ENCODE measurements at places on chromosomes 2 and 18.

GRCh38 chr2:39703181-39703872, 37.6 kb downstream of the TMEM178A start:
- DNase-seq: no peak

GRCh38 chr2:23286031-23286757, 98.8 kb upstream of the KLHL29 start:
- DNase-seq: no peak

- DNase-seq: no peak
These were observed 58.9 kb upstream of the THUMPD2 start for GRCh38 chr2:39837856-39838453.

- DNase-seq: no peak
These were observed 145.4 kb upstream of the ZNF516 start for GRCh38 chr18:76640438-76640837.

GRCh38 chr18:67300498-67300897, 216.0 kb downstream of the DSEL start:
- DNase-seq: no peak

GRCh38 chr2:158443606-158444005, 12.9 kb downstream of the CCDC148 start:
- DNase-seq: no peak

DNA sequence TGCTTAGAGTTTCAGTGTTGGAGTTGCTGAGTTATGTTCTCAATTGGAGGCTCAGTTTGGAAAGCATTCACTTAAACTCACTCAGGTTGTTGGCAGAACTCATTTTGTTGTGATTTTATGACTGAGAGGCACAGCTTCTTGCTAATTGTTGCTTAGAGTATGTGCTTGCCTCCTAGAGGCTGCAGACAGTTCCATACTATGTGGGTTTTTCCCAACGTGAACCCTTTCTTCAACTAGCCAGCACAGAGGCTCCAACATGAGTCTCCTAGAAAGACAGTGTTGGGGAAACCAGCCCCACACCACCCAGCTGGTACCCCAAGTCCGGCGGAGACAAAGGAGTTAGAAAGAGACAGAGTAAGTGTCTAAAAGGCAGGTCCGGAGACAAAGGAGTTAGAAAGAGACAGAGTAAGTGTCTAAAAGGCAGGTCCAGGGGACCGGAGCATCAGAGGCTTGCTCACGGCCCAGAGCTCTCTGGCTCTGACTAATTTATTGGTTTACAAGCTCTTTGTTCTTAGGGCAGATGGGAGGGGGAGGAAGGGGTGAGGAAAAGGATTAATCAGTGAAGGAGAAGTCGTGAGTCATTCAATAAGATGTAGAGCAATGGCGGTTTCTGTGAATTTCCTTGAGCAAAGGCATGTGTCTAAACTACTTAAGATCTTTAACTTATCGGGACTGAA, 999.7 kb upstream of the LRRTM1 start:
- no peak for DNase-seq

DNA sequence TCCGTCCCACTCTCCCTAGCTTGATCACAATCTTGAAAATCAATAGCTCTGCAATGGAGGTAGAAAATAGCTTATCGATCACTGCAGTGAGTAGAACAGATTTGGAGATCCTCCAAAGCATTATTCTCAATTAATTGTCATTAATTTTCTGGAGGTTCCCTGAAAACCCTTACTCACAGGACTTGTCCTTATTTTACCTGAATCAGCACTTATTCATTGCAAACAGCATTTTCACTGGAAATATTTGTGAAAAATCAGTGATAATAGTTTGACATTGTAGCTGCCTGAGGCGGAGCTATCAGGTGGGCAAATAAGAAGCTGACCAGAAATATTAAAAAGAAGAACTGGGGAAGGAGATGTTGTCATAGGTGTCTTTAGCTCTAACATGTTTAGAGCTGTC, 294.6 kb upstream of the ZSWIM2 start:
- DNase-seq: no peak

- no peak for DNase-seq
These were observed 31.2 kb upstream of the MYCN start for GRCh38 chr2:15909157-15909556.

DNA sequence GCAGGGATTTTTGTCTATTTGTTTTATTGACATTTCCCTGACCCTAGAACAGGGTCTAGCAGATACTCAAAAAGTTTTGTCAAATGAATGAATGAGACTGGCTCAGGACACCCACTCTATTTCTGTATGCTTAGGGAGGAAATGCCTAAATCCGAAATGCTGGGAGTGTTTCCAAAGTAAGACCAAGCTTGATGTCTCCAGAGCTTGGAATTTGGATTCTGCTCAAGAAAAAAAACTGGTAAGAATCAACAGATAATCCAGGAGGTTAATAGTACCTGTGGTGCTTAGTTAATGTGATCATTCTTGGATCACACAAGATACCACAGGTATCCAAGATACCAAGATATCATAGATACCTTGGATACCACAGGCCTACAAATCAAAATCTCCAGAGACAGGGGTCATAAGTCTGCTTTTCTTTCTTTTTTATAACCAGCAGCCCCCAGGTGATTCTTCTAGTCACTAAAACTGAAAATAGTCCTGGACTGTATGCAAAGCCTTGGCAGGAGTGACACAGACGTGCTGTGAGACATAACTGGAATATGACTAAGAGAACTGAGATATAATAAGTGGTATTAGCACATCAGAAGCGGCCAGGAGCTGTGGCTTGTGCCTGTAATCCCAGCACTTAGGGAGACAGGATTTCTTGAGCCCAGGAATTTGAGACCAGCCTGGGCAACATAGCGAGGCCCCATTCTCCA, 39.9 kb upstream of the SP3 start:
- DNase-seq: no peak

- no peak for DNase-seq
These were observed 2.1 kb upstream of the SPIRE1 start for GRCh38 chr18:12659904-12660605.

DNA sequence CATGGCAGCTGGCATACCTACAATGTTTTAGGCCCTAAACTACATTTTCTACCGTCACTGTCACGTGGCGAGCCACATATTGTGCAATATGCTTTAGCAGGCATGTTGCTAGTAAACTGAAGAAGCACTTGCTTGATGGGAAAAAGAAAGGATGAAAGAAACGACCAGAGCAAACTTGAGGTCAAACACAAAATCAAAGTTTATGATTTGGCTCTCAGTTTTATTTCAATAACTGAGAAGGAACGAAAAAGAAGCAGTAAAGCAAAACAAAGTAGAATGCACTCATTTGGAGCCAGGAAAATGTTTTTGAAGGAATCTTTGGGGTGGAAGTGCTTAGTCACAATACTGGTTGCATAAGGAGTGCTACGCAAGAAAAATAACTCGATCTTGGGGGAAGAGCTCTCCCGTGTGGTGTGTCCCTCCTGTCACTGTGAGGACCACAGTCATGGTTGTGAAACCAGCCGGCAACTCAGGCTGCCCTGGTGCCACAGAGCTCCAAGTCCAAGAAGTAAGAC, 349.8 kb downstream of the RBM43 start:
- DNase-seq: no peak

DNA sequence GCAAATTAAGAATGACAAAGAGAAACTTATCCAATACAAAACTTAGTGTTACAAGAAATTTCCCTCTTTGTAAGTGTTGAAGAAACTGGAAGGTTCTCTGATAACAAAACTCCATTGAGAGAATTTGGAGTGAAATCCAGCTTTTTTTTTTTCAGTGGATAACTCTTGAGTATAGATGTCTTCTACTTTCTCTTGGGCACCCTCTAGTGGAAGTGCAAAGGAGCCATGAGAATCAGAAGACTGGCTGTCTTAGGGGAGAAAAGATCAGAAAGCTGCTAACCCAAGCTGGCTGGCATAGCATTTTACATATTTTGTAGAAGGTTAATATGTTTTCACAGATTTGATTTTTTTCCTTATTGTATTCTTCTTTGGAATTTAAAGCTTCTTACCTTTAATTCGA, 138.8 kb upstream of the SATB2 start:
- DNase-seq: no peak

DNA sequence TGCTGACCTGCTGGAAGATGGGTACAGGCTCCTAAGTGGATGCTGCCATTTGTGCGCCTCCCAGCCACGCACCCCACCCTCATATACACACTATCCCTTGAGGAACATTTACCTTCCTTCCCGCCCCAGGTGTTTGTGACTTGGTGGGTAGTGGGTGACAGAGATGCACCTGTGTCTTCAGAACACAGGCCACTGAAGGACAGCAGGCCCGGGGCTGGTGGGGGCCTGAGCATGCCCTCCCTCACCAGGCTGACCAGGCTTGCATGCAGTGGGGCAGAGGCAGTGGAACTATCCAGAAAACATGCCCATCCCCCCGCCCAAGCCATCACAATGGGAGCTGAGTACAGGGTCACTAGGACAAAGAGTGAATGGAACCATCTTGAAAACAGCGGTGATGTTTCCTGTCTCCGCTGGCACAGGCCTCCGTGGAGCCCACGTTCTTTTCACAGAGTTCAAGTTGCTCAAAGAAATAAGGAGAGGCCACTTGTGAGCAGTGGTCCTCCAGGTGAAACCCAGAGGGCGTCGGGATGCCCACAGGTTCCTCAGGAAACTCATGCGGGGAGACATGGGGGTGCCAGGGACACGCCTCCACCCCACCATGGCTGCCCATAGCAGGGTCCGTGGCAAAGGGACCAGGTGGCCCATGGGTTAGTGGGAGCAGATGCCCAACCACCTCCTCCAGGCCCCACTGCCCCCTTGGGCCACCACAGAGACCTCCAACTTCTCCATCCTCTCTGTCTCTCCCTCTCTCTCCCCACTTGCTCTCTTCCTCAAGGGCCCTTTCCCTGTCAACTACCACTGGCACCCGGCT, 90.9 kb downstream of the MALT1 start:
- no peak for DNase-seq

DNA sequence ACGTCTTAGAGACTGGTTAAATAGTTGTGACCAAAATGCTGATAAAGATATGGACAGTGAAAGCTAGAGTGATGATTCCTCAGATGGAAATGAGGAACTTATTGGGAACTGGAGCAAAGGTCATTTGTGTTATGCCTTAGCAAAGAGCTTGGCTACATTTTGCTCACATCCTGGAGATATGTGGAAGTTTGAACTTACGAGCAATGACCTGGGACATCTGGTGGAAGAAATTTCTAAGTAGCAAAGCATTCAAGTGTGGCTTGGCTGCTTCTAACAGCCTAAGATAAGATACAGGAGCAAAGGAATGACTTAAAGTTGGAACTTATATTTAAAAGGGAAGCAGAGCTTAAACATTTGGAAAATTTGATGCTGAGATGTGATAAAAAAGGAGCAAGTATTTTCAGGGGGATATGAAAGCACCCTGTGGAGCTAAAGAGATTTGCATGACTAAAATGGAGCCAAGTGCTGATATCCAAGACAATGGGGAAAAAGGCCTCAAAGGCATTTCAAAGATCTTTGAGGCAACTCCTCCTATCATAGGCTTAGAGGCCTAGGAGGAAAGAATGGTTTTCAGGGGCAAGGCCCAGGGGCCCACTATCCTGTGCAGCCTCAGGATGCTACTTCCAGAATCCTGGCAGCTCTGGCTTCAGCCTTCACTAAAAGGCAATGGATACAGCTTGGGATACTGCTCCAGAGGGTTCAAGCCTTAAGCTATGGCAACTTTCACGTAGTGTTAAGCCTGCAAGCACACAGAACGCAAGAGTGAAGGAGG, 124.1 kb upstream of the KLHL14 start:
- DNase-seq: no peak

DNA sequence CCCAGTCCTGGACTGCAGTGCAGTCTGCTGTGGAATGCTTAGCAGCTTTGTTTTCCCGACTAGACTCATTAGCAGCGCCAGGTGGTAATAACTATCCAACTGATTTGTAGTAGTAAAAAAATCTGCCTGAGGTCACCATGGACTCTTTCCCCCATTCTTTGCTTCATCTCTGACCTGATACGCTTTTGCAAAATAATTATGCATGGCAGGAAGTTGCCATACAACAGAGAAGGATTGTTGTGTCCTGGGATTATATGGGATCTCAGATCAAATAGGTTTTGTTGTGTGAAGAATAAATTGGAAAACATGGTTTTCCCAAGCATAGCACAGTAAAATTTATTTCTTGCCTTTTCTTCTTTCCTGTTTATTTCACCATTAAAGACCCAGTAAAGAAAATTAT, 72.4 kb upstream of the ATP5MC3 start:
- no peak for DNase-seq

DNA sequence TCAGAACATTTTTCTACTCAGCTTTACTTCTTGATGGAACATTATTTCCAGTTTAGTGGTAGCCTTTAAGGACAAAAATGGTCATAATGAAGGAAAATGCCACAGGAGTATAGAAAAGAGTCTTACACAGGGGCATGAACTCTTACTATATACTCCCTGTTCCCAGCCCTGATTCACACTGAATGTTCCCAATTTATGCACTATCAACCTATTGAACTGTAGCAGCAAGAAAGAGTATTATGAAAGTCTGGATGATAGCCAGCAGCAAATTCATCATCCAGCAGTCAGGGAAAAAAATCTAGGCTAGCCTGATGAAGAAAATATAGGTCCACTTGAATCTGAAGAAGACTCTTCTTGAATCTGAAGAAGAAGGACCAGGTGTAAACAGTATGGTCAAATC, 1170.3 kb upstream of the CHAC2 start:
- DNase-seq: no peak

DNA sequence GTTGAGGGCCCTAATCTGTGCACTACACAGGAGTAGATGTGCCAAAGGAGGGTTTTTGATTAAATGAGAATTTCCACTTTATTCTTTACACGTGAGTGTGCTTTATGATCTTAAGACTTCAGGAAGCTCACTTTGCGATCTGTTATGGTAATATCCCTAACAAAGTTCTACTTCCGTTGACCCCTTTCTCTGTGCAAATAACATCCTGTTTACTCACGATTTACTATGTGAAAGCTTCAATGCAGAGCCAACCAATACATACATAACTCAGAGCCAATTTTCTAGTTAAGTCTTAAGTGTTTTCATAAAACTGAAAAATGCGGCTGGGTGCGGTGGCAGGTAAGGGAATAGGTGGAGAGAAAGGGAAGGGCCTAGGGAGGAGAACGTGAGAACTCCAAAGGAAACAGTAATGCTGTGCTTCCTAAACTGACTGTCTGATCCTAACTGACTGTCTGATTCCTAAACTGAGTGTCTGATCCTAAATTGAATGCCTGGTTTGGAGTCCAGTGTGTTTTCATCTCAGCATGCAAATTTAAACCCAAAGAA, 87.6 kb downstream of the PLCL1 start:
- no peak for DNase-seq

GRCh38 chr2:199459286-199460100, 1.8 kb upstream of the SATB2 start:
- DNase-seq: peak; percentile 81

GRCh38 chr2:36445185-36445866, 89.7 kb downstream of the CRIM1 start:
- no peak for DNase-seq
